ENCODE measurements at places on chromosomes 3 and 15.

DNA sequence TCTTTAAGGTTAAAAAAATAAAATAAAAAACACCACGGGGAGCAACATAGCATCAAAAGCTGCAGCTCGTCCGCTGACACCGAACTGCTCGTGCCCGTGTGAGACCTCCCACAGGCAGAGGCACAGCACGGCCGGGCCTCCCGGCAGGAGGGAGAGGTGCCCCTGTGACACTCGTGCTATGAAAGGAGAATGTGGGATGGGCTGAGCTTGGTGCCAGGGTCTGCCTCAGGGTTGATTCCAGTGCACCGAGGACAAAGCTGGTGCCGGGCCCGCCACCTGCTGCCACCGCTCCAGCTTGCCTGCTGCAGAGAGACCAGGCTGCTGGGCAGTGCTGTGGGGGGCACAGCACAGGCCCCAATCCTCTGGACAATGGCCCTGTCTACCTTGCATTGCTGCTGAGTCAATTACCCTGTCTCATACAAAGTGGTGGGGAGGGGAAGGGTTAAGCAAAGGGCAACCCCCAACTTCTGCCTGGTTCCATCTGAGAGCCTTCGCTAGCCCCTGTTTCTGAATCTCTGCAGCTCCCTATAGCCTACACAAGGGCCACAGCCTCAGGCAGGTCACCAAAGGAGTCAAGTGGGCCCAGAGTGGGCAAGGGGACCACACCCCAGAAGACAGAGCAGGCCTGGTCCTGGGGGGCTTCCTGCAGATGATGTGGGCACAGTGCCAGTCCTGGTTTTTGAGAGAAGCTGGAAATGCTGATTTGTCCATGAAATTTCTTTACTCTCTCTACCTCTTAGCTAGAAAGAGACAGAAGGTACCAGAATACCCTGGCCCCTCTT lies 74.0 kb upstream of the SNRPA1 start:
- DNase-seq, result no peak

DNA sequence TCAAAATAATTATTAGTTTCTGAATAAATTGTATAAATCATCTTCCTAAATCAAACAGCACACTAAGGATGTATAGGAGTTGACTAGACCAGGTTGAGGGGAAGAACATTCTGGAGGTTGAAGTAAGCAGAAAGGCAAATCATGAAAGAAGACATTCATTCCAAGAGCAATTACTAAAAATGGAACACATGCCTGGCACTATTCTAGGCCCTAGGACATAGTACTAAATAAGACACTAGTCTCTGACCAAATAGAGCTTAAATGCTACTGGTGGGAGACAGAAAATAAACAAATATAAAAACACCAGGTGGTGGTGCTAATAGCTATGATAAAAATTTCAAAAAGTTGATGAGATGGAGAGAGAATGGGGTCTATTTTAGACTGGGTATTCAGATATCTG lies 190.1 kb downstream of the TBC1D5 start:
- DNase-seq, result no peak

DNA sequence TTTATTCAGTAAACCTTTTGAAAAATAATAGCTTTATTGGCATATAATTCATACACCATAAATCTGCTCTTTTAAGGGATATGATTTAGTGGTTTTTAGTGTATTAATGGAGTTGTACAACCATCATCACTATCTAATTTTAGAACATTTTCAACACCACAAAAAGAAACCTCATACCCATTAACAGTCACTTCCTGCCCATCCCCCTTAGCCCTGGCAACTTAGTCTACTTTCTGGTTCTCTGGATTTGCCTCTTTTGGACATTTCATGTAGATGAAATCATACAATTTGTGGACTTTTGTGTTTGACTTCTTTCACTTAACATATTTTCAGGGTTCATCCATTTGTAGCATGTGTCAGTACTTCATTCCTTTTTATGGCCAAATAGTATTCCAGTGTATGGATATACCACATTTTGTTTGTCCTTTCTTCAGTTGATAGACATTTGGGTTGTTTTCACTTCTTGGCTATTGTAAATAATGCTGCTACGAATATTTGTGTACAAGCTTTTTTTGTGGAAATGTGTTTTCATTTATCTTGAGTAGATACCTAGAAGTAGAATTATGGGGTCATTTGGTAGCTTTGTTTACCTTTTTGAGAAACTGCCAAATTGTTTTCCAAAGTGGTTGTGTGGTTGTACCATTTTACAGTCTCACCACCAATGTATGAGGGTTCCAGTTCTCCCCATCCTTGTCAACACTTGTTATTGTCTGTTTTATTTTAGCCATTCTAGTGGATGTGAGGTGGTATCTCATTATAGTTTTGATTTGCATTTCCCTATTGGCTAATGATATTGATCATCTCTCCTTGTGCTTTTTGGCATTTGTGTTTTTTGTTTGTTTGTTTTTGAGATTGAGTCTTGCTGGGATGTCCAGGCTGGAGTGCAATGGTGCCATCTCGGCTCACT lies 45.8 kb downstream of the SMAD3 start:
- DNase-seq, result no peak

DNA sequence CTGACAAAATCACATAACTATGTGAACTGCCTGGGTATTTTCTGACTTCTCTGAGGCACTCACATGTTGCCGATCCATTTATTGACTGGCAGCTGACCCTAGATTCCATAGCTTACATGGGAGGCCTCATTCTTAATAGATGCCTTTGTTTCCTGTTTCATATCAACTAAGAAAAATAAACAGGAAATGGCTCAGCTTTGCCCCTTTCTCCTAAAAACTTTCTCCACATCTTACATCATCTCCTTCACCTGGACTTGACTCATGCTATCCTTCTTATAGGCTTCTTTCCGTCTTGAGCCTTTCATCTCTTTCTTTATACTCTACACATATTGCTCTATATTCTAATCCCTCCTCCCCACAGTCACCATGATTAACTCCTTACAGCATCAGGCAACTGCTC lies 38.0 kb downstream of the TXNRD3 start:
- no peak for DNase-seq

GRCh38 chr3:10170915-10171478 lies 6.3 kb downstream of the IRAK2 start:
- no peak for DNase-seq

DNA sequence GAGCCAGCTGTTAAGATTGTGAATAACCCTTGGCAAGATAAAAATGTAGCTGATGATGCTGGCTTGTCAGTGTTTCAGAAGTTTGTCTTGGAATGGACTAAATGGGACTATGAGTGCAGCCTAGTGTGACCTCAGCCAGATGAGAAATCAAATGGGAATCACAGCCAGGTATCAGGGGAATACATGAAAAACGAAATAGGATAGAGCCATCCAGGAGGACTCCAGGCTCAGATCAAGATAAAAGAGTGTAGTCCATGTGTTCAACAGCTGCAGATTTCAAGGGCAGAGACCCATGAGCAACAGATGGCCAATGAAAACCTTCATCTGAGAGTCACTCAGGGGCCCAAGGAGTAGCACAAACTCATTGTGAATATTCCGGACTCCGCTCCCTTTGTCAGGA lies 1080.9 kb upstream of the CADM2 start:
- no peak for DNase-seq

DNA sequence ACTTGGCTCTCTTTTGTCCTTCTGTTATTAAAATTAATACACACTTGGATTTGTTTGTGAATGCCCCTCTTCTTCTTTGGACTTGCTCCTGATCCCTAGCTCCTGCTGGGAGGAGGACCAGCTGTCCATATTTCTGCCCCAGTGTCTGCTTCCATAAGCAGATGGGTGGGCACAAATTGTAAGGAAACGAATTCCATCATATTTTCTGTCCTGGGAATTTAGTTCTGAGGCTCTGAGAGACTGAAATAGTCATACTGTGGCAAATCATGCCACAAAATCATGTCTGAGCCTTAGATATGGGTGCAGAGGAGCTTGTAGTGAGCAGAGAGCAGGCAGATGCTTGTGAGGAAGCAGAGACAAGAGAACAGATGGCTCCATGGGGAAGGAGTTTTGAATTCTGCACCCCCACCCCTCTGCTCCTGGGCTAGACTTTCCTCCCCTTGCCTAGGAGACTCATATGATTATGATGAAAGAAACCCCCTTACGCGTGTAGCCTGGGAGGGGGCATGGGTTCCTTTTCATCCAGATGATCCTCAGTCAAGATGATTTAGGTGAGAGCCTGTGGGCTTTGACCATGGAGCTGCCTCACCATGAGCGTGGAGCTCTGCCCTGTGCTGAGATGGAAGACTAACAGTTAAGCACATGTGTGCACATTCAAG lies 50.6 kb downstream of the SV2B start:
- DNase-seq, result no peak

DNA sequence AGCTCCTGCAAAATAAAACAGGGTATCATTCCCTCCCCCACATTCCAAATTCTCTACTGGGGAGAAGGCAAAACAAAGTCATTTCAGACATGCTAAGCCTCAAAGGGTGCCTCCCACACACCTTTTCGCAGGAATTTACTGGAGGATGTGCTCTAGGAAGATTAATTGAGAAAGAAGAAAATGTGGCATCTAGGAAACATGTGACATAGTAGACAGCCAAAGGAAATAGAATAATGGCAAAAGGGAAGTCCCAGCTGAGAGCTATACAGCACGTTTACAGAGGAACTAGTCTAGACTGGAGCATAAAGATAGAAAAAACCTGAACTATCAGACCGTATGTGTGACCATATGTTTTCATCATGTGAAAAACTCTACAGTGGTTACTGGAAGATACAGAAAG lies 58.8 kb upstream of the MELTF start:
- DNase-seq, result no peak

- no peak for DNase-seq
Observed at GRCh38 chr3:150180334-150180733, 209.6 kb upstream of the PFN2 start.

GRCh38 chr3:129618186-129618820 lies 11.8 kb upstream of the PLXND1 start:
- no peak for DNase-seq

DNA sequence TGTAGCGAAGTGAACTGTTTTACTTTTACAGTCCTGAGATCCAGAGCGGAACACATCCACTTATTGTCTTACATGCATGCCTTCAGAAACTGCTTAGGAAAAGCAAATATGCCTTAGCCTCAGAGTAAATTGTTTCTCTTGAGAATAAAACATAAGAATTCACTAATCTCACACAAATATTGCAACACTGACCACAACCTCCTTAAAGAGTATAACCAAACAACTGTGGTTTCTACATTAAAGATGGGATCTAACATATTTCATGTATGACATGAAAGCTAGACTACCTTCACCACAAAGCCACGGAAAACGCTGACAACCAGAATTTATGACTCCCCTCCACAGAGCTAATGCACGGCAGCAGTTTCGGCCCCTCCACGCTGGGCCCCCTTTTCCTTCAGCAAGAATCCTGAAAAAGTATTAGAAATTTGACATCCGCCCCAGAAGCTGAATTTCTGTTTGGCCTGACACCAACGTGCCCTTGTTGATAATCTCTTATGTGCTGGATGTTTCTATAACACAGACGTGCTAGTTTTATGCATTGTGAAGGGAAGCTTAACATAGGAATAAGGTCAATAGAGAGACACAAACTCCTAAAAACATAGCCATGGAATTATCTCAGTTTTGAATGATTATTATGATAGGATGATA lies 84.6 kb downstream of the GREM1 start:
- DNase-seq, result no peak

DNA sequence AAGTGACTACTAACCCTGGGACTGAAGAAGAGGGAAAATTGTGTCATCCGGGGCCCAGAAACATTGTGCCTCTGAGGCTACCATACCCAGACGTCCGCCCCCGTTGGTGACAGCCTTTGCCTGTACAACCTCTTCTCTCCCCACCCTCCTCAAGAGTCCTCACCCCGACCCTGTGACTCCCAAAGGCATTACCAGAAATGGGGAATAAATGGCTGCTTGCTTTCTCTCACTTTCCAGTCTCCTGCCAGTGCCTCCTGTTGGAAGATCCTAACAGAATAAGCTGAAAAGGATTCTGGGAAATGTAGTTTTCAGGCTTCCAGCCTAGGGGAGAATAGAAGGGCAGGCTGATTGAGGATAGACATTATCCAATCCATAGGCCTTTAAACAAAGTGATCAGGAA lies 30.8 kb upstream of the SLC25A36 start:
- DNase-seq, result no peak

GRCh38 chr3:184496933-184497332 lies 64.7 kb upstream of the EPHB3 start:
- no peak for DNase-seq

GRCh38 chr3:45592830-45593707 lies 1.5 kb upstream of the LIMD1 start:
- DNase-seq, result peak; percentile 51

DNA sequence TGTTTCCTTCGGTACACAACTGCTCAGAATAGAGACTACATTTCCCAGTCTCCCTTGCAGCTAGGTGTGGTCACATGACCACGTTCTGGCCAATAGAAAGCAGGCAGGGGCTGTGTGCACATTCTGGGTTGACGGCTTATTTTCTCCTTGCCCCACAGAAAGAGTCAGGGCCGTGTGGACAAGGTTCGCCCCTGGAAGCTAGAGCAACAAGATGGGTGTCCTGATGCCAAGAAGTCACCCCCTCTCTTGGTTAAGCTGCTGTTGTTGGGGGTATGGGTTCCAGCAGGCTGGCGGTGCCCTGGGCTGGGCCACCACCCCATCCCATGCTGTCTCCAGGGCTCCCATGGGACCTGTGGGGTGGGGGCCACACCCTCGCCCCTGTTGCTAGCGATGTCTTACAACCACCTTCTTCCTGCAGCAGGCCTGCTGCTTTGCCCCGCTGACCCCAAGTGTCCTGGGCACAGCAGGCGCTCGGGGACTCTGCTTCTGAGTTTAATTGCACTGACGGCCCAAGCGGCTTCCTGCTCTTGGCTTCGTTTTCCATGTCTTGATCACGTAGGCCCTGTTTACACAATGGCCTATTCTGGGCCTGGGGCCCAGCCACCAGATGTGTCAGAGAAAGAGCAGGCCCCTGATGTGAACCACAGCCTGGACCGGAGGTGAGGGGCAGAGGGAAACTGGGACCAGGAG lies 24.9 kb downstream of the ABTB1 start:
- no peak for DNase-seq

DNA sequence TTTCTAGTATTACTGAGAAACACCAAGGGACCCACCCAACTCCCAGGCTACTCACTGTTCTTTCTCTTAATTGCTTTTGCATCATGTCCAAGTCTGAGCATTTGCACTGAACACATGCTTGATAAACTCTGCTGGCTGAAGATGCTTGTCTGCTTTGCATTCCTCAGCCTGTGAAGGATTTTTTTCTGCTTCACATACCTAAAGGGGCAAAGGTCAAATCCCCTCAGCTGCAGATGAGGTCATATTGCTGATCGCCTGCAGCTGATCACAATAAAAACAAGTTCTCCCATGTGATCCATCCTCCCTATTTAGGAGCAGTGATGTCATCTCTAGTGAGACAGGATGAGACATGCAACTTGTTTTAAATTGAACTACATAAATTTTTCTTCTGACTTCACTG lies 84.6 kb upstream of the DCBLD2 start:
- no peak for DNase-seq

DNA sequence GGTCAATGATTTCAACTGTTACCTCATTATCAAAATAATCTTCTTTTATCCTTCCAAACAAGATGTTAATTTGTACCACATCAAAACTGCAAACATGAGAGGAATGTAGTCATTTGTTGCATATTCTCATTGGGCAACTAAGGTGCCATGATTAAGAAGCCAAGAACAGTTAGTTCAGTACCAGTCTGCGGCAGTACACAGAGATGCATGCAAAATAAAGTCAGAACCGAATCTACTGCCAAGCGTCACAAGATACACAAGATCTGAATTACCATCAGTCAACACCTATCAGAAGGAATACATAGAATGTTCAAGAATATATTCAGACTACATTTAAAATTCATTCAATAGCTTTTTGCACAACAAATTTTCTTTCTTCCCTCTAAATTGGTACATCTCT lies 127.6 kb upstream of the SPATA12 start:
- DNase-seq, result no peak
